ENCODE measurements at places on chromosomes 12 and 14. TPM values are rescaled to one million over a fixed set of nuclear protein-coding genes. Genes with fewer than 3 reads are reported as not detected.

TAS2R10 gene
- 1.5 TPM for total RNA-seq

SLC8A3 gene
- 0.33 TPM for total RNA-seq

FGF23 gene
- total RNA-seq, result not detected

IFNG-AS1 gene
- not detected for total RNA-seq

CCDC177 gene
- not detected for total RNA-seq

VRTN gene
- total RNA-seq, result not detected

SYT1 gene
- total RNA-seq, result 2.9 TPM

NGB gene
- total RNA-seq, result not detected

CMA1 gene
- total RNA-seq, result not detected

SOX5 gene
- total RNA-seq, result 2.6 TPM

AQP6 gene
- not detected for total RNA-seq

MYO1H gene
- total RNA-seq, result not detected

KRT74 gene
- not detected for total RNA-seq

VWF gene
- total RNA-seq, result 2,070 TPM

IAPP gene
- not detected for total RNA-seq

PRR4 gene
- total RNA-seq, result 0.76 TPM

RNASE13 gene
- not detected for total RNA-seq

PPP4R4 gene
- not detected for total RNA-seq

PTHLH gene
- total RNA-seq, result 0.86 TPM

SLC24A4 gene
- 0.10 TPM for total RNA-seq

RAD9B gene
- 0.19 TPM for total RNA-seq

CCDC175 gene
- not detected for total RNA-seq

TESPA1 gene
- total RNA-seq, result not detected

PLEKHG7 gene
- total RNA-seq, result not detected

ASCL1 gene
- total RNA-seq, result not detected

MAX gene
- 60.5 TPM for total RNA-seq

VASH1 gene
- total RNA-seq, result 72.5 TPM

NCOR2 gene
- 62.7 TPM for total RNA-seq

TGFB3 gene
- total RNA-seq, result 2.8 TPM

RD3L gene
- total RNA-seq, result not detected

PTPRQ gene
- total RNA-seq, result not detected
